ENCODE measurements at places on chromosomes 5 and 9.
A peak's percentile ranks its signal among the peaks of the same experiment; 100 is the strongest.

DNA sequence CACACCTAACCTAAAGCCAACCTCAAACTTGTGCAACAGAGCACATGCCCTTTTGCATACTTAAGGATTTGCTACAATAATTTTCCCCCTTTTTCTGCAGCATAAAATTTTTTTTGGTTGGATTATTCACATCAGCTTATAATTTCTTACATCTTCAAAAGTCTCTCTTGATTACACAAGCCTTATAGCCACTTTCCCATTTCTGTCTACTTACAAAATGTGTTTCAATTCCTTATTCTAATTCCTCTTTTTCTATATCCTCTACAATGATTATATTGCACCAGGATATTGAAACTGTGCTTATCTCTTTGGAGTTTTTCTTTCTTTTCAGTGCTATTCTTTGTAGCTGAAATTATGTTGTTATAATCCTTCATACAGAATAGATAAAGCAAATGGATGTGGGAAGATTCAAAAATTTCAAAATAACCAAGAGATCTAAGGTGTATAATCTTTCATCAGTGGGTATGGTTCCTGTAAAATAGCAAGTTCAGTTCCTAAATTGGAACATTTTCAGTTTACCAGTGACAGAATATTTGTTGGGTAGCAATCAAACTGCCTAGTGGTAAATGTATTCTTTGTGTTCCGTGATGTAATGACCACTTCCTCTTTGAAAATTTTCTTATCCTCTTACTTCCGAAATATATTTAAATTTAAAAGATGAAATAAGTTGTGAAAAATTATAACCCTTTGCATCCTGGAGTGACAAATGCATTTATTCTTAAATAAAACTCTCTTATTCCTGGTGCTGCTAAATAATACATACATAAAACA lies 386.8 kb upstream of the CHD1 start:
- no peak for DNase-seq

DNA sequence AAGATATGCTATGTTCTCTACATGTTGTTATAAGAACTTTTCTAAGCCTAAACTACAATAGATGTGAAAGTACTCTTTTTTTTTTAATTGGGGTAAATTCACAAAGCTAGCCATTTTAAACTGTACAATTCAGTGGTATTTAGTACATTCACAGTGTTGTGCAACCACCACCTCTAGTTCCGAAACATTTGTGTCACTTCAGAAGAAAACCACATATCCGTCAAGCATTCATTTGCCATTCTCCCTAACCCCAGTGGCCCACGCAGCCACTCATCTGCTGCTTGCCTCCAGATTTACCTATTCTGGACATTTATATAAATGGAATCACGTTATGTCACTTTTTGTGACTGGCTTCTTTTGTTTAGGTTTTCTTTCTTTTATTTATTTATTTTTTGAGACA lies 43.1 kb downstream of the SPTAN1 start:
- DNase-seq = no peak

DNA sequence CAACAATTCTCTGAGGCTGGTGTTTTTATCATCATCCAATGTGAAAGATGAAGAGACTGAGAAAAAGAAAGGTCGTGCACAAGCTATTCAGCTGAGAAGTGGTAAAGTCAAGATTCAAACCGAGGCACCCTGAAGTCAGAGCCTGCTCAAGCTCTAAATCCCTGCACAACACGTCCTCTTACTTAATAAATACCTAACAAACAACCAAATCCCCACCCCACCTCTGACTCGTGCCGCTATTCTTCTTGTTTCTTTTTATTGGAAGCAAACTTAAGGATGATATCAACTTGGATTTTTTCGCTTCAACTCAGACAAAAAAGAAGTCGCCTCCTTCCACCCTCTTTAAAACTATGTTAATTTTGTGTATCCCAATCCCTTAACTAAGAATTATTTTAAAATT lies 140.2 kb downstream of the CEP120 start:
- no peak for DNase-seq

DNA sequence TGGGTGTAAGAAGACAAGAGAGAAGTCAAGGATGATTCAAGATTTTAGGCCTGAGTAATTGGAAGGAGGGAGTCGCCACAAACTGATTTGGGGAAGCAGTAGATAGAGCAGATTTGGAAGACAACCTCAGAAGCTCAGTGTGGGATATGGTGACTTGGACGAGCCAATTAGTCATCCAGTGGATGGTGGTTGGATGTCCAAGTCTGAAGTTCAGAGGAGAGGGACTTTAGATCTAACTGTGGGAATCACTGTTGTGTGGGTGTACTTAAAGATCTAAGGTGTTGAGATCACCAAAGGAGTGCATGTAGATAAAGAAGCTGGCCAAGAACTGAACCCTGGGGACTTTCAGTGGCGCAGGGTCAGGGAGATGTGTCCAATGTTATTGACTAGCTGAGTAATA lies 2.2 kb downstream of the IDNK start:
- no peak for DNase-seq

- DNase-seq = no peak
Measured at GRCh38 chr5:174732036-174733020, 7.9 kb downstream of the MSX2 start.

DNA sequence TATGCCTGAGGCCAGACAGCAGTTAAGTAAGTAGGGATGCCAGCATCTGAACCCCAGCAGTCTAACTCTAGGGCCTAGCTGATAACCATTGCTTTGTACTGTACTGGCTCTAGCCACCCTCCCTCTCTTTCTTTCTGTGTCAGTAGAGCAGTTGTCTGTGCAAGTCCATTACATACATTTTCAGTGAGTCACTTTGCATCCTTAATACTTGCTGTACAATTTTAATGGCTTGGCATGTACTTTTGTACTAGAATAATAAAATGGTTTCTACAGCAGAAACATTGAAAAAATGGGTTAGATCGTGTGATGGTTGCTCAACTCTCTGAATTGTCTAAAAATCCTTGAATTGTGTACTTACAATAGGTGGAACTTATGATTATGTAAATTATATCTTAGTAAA lies 1.5 kb upstream of the TTC39B start:
- DNase-seq = peak; percentile 55

- no peak for DNase-seq
Measured at GRCh38 chr9:137245450-137246421, 4.6 kb downstream of the TUBB4B start.

DNA sequence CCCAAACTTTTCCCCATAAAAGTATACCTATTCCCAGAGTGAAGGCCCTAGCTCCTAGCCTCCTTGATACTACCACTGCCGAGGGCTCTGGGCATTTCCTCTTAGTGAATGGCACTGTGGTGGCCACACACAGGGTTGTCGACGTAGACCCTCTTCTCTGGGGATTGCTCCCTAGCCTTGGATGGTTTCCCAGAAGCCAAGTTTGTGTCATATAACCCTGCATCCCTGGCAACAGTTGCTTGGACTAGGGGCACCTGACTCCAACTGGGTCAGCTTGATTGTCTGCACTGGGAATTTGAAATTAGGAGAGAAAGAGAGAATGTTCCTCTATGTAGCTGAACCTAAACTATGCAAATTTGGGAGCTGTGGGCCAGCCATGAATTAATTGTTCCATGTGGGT lies 32.3 kb upstream of the KIF2A start:
- no peak for DNase-seq

DNA sequence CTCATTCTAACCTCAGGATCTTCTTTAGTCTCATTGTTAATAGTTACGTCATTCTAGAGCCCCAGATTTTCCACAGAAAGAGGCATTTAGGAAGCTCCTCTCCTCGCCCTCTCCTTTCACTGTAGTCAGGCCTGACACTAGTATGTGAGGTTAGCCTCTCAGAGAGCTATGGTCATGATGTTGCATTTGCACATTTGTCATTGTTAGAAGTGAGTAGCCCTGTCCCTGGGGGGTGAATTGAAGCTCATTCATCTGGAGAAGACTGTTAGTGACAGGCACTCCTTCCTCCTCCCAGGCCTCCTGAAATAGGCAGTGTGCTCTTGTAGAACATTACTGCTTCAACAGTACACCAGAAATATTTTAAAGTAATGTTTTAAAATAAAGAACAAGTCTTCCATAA lies 26.6 kb upstream of the LRRTM2 start:
- no peak for DNase-seq

DNA sequence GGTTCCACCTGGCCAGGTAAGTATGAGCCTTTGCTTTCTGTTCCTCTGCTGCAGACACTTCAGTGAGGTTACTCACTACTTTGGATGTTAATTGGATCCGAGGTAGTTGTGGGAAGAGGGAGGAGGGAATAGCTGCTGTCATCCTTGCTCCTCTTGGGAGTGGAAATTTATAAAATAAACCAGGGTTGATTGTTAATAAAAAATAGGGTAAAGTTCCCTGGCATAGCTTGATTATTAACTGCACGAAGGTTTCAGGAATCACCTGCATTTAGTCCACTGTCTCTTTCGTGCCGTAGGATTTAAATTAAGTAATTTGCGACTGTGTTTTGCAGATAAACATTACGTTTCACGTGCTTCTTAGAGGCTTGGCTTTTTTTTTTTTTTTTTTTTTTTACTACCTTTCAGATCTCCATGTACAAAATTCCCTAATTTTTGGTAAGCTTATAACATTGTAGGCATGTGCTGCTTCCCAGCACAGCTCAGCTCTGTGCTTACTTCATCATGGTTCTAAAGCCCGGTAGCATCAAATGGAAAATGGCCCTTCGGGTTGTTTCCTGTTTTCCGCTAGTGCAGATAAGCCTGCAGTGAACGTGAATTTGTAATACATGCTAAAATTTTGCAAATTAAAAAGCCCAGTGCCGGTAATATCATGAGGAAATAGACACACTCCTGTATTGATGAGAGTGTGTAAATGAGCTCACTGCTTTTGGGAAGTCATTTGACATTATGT lies 26.9 kb upstream of the LTC4S start:
- DNase-seq = no peak

GRCh38 chr9:121262423-121262822 lies 5.5 kb upstream of the GSN start:
- DNase-seq = no peak
